Stimulated activated CD8-positive, alpha-beta memory T cell treated with anti-CD3 and anti-CD28 coated beads, Interleukin-7, amount 100 ng/mL, for 4 hours (primary cell): ENCODE measurements at places on chromosomes 3 and 15.

DNA sequence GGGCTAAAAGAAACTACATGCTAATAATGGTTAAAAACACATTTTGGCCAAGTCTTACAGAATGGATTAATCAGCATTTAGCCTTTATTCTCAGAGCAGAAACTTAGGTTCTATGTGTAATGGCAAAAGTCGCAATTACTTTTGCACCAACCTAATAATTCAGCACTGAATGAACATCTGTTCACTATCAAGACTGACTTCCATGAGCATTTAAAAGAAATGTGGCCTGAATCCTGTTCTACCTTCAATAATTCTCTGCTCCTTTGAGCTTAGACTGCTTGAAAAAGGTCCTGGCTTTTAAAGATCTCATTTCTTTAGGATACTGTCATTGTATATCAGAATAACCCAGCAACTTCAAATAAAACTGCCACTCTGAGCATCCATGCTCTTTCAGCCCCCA, 145.9 kb downstream of the PDZRN3 start:
- DNase-seq = no peak

GRCh38 chr3:169133178-169134161, 530.0 kb downstream of the MECOM start:
- DNase-seq = no peak

- DNase-seq = no peak
These were observed 58.3 kb upstream of the KY start for GRCh38 chr3:134709076-134709475.

DNA sequence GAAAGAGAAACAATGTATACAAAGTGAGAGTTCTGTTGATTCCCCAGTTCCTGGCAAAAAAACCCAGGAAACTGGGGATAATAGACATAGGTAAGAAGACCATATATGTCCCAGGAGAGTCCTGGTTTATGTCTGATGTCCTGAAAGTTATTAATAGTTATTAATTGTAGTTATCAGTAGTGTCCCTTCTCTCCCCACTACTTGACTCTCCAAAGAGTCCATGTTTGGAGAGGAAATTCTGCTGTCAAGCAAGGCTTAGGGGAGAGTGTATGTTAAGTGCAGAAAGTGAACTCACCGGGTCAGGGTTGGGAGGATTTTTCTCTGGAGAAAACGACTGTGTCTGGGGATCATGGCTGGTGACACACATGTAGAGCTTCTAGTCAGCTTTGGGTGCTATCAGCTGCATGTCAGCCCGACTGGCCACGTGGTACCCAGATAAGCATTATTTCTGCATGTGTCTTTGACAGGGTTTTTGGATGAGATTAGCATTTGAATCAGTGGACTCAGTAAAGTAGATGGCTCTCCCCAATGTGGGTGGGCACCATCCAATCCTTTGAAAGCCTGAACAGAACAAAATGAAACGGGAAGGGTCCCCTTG, 80.4 kb downstream of the CACNA2D3 start:
- no peak for DNase-seq

DNA sequence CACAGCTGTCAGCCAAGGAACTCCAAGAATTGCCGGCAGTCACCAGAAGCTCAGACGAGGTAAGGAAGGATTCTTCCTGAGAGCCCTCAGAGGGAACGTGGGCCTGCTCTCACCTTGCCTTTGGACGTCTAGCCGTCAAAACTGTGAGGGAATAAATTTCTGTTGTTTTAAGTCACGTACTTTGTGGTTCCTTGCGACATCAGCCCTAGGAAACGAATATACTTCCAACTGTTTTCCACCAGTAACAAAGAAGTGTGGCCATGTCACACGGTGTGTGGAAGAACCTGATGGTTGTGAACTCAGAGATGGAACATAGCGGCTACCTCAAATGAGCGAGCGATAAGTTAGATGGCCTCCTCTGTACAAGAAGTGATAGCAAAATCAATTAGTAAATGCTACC, 41.0 kb upstream of the B3GNT5 start:
- no peak for DNase-seq

DNA sequence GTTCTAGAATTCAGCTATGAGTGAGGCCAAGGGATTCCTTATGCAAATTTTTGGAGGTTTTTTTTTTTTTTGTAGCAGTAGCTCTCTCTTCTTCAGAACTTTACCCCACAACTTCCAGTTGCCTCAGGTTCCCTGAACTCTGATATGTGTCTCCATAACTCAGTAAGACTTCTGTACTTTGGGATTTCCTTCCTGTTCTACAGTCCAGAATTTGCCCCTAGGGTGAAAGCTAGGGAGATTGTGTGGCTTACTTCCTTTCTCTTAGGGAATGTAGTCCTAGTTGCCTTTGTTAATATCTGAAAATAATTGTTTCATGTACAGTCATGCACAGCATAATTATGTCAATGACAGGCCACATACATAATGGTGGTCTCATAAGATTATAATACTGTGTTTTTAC, 30.8 kb downstream of the LRRC28 start:
- DNase-seq = no peak

DNA sequence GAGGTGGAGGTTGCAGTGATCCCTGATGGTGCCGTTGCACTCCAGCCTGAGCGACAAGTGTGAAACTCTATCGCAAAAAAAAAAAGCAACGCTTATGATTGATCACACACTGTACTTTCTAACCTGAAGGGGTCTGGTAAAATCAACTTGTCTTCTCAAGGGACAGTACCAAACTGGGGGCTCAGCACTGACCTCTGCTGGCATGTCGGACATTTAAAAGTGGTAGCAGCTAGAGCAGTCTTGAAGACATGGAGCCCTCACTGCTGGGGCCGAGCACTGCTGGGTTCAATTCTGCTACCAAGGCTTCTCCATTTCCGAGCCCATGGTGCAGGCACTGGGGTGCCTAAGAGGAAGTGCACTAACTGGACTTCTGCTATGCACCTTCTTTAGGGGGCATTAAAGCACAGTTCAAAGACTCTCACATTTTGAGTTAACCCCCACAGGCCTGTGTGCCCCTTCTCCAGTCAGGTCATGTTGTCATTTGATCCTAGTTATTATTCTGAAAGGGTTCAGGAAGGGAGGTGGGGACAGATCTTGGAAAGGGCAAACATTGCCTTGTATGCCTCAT, 26.4 kb upstream of the LAMP3 start:
- DNase-seq = no peak

- peak; percentile 12 for DNase-seq
These were observed 453.0 kb upstream of the CFAP20DC start for GRCh38 chr3:59502806-59503205.

DNA sequence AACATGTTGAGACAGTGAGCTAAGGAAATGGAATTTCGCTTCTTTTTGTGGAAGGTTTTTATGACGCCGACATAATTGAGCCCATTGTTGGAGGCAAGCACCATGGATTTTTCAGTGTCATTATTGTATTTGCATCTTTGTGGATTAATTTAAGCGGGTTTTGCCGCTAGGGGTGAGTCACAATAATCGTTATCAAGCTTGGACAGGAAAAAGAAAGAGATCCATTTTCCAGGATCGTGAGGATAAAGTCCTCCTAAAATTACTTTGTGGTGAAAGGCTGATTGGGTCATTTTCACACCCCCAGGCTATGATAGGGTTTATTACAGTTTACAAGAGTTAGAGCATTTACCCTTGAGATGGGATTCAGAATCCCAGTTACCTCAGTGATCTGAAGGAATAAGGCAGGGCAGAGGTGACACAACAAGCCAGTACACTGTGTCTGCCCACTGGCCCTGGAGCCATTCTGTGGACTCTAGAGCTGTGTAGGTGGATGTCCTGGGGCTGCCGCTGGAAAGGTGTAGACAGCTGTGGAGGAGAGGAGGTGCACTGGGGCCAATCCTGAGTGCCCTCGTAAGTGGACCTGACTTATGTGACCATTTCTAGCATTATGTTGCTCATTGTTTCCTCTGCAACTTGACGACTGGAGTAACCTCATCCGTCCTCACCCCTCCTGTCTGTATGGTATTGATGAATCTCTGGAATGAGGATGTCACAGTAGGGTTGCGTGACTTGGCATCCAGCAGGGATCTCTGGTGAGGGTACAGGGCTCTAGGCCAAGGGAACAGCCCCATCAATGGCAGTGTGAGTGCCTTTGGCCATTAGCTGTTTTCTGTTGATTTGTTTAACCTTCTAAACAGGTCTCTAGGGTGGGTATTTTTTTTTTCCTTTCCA, 370.1 kb downstream of the LRTM1 start:
- DNase-seq = no peak

- no peak for DNase-seq
These were observed 28.7 kb downstream of the HDGFL3 start for GRCh38 chr15:83178869-83179325.

GRCh38 chr3:27719314-27720003, 2.7 kb downstream of the EOMES start:
- DNase-seq = no peak

- no peak for DNase-seq
These were observed 426 bp downstream of the CBLB start for GRCh38 chr3:105868431-105868741.

DNA sequence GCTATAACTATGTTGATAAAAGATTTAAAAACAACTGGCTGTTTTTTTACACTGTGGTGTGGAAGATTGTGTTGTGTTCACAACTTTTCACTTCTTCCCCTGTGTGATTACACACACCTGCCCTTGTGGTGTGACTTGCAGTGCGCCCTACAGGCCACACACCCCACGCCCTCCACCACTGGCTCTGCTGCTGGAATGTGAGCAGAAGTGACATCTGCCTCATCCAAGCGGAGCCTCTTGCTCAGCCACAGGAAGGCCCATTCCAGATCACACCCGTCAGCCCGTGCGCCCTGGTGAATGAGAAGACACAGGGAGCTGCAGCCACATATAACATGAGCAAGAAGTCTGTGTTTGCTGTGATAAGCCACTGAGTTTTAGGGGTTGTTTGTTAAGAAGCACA, 7.0 kb downstream of the CCR2 start:
- no peak for DNase-seq

DNA sequence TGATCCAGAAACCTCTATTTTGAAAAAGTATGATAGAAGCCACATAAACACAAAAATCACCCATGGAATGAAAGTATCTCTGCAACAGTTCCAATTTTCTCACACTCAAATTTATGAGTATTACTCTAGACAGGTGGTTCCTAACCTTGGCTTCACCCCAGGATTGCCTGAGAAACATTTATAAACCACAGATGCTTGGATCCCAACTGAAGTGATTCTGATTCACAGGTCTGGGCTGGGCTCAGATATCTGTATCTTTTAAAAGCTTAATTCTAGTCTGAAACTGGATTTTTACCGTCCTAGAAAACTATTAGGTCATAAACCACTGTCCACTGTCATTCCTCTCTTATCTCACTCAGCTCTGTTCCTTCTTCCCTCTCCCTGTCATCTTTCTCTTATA, 7.4 kb upstream of the SST start:
- no peak for DNase-seq

DNA sequence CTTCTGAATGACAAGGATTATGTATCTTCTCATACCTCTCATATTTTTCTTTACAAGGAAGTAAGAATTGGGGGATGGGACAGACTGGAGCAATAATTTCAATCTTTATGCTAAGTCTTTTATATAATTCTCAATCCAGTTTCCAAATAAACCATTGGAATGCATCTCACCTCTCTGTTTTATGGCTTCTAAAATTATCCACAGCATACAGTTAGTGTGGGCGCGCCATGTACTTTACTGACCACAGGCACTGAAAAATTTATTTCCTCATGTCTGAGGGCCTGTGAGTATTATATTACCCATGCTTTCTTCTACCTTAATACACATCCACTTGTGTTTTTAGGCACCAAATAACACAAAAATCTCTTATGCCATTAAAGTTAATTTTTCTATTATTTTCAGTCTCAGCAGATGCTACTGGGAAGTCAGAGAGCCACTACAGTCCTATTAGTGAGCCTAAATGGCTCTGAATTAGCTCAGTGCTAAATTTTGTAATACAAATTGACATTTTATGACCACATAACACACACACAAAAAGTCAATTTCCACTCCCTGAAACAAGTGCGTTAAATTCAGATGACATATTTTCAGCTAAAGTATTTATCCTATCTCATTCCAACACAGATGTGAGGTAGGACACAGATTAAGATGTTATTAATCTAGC, 39.3 kb downstream of the SLITRK3 start:
- DNase-seq = no peak

DNA sequence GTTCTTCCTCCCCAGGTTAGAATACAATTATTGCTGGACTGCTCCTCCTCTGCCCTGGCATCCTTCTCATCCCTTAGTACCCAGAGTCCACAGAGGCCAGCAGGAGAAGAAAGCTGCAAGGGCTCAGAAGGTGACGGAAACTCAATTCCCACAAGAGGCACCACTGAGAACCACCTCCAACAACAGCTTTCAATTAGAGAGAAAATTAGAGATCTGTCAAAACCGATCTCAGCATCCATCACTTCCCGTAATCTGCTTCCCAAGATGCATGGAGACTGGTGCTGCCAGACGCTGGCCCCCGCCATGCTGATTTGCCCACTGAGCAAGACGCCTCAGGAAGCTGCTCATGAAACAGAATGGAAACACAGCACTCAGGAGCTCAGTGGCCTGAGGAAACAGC, 135.0 kb upstream of the PRICKLE2 start:
- DNase-seq = no peak

DNA sequence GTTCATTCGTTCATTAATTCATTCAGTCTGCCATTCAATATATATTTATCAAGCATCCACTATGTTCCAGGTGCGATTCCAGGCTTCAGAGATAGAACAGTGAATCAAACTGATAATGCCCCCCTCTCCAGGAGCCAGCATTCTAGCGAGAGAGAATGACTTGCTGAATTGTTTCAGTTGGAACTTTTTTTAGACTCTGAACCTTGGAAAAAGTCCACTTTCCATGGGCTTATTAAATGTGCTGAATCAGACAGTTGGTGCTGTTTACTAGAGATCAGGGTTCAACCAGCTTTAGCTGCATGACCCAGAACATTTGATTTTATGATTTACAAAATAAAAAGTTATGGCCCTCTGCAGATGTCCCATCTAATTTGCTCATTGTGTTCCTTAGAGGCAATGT, 213.2 kb downstream of the THSD4 start:
- no peak for DNase-seq

- no peak for DNase-seq
These were observed 31.2 kb downstream of the ZPLD1 start for GRCh38 chr3:102466001-102466400.

DNA sequence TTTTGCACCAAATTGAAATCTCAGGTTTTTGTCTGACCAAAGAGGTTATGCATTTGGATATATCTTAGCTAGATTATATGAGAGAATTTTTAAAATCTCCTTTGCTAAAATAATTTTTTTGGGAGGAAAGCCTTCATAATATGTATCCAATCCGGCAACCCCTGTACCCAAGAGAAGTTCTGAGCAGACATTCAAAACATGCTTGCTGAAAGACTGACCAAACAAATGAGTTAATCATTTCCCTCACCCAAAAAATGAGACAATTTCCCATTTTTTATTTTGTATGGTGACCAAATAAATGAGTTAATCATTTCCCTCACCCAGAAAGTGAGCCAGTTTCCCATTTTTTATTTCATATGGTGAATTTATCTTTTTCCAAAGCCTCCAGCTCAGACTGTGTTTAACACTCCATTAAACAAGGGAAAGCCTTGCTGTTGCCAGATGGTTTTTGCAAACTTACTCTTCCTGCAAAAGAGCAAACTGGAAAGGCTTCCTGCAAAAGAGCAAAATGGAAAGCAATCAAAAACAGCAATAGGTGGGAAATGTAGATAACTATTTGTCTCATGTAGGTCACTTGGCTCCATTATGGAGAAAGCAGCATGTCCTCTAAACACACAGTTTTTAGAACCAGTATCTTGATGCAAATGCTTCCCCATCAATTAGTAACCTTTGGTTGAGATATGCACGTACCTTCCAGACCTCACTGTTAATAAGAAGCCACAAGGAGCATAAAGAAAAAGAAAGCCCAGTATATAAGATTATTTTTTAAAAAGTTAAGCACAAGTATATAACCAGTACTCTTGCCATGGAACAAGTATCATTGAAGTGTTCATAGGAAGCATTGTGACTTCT, 78.4 kb upstream of the OSTN start:
- no peak for DNase-seq

GRCh38 chr15:31373096-31373865, 46.6 kb downstream of the KLF13 start:
- no peak for DNase-seq
